ENCODE measurements at places on chromosomes 3 and 15. TPM values are rescaled to one million over a fixed set of nuclear protein-coding genes. Genes with fewer than 3 reads are reported as not detected.

The WNT7A gene
- not detected for total RNA-seq

The KLHL6 gene
- 0.89 TPM for total RNA-seq

The SKOR1 gene
- 4.9 TPM for total RNA-seq

The ABTB1 gene
- 22.0 TPM for total RNA-seq

The SLC9C1 gene
- total RNA-seq = not detected

The COL6A5 gene
- 3.3 TPM for total RNA-seq

The RASGRF1 gene
- total RNA-seq = 3.8 TPM

The CCDC33 gene
- total RNA-seq = not detected

The MTMR10 gene
- total RNA-seq = 118 TPM

DNA sequence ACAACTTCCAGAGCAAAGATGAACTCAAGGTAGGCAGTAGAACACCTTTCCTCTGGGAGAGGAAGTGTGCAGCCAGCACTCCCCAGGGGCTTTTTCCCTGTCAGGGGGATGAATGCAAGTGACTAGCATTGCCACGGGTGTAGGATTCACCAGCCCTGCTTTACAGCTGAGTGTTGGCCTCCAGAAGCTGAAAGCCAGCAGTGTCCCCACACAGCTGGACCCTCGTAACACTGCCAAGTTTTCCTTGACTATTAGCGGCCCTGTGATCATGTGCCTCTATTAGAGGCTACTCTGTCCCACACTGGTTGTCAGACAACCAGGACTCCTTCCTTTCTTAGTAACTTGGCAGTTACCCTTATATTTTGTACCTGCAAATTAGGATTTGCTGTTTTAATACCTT lies 104.9 kb upstream of the MANF start:
- H3K27ac ChIP-seq = no peak overlapping the region
- no peaks in the 10 kb centered on the region for H3K4me1 ChIP-seq
- no peaks in the 10 kb centered on the region for H3K36me3 ChIP-seq
- no peak overlapping the region for H3K4me3 ChIP-seq
- H3K27me3 ChIP-seq = no peaks in the 10 kb centered on the region

DNA sequence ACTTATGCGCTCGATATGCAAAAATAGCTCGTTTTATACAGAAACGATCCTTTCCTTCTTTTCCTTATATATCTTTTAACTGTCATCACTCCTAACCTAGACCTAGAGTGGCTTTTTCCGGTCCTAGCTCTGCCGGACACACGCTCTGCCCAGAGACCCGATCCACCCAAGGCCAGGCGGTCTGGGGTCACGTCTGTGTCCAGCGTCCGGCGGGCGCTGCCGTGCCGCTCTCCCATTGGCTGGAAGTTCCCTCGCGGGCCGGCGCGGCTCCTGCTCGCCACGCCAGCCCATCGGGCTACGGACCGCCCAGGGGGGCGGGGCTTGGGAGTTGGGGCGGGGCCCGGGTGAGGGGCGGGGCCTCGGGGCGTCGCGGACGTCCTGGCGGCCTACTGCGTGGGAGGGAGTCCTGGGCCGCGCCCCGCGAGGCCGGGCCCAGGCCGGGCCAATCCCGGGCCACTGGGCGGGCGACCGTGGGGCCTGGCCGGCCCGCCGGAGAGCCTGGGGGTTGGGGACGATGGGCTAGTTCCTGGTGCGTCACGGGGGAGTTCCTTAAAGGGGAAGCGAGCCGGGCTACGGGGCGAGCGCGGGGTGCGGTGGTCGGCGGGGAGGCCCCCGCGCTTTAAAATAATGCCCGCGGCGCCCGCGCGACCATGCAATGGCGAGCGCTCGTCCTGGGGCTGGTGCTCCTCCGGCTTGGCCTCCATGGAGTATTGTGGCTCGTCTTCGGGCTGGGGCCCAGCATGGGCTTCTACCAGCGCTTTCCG lies at the start of gene EDEM1:
TSS of gene EDEM1 (plus strand) at position 552 of the 764 bp plus-strand sequence. CDS start at position 651, 99 bp downstream.
- H3K4me3 ChIP-seq = peak within 1 kb of the TSS; percentile 91
- no peaks in the 10 kb centered on the region for H3K27me3 ChIP-seq
- peaks cover 10% of the 10 kb centered on the region for H3K36me3 ChIP-seq
- DNase-seq = peak; percentile 96
- peaks cover 30% of the 10 kb centered on the region for H3K4me1 ChIP-seq

GRCh38 chr3:193621127-193621526 lies 28.1 kb downstream of the OPA1 start:
- H3K4me3 ChIP-seq = no peak overlapping the region
- peaks cover 4% of the 10 kb centered on the region for H3K4me1 ChIP-seq
- no peaks in the 10 kb centered on the region for H3K27me3 ChIP-seq
- DNase-seq = no peak

DNA sequence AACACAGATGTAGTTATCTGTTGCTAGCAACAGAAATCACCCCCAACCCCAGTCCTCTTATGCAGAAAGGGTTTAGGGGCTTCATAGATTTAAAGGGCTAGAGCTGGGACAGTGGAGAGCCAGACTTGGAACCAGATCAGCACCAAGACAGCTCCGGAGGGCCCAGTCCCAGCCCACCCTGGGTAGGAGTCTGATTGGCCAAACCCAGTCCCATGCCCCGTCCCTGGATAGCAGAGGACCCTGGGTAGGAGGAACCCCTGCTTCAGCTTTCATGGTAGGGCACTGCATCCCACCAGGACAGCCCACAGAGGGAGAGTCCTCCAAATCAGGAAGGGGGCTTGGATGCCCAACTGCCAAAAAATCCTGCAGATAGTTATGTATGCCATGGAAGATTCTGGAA lies 103.0 kb downstream of the CORO2B start:
- no peak overlapping the region for H3K27ac ChIP-seq
- H3K27me3 ChIP-seq = no peaks in the 10 kb centered on the region
- no peak for DNase-seq
- H3K36me3 ChIP-seq = no peaks in the 10 kb centered on the region

- H3K27ac ChIP-seq = peak overlapping the region; percentile 70
- peak overlapping the region; percentile 27 for H3K4me3 ChIP-seq
- H3K4me1 ChIP-seq = peaks cover 9% of the 10 kb centered on the region
- no peaks in the 10 kb centered on the region for H3K36me3 ChIP-seq
Measured at GRCh38 chr3:73766599-73767381, 142.0 kb upstream of the PDZRN3 start.

DNA sequence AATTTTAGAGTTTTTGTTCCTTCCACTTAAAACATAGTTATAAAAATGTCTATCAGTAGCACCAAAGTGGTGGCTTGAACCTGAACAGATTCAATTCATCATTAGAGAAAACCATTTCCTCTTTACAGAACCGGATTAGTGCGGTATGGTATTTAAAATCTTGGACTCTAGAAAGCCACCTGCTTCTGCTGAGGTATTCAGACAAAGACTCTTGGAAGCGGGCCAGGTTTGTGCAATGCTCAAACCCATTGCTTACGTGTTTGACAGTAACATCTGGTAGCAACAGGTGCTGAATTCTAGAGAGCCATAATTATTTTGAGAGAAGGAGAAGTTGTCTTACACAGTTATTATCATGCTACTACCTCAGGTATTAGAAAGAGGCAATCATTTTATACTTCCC lies 290.5 kb downstream of the NAALADL2 start:
- no peaks in the 10 kb centered on the region for H3K36me3 ChIP-seq
- no peak overlapping the region for H3K4me3 ChIP-seq
- H3K27ac ChIP-seq = no peak overlapping the region
- peak; percentile 32 for DNase-seq
- H3K4me1 ChIP-seq = no peaks in the 10 kb centered on the region

DNA sequence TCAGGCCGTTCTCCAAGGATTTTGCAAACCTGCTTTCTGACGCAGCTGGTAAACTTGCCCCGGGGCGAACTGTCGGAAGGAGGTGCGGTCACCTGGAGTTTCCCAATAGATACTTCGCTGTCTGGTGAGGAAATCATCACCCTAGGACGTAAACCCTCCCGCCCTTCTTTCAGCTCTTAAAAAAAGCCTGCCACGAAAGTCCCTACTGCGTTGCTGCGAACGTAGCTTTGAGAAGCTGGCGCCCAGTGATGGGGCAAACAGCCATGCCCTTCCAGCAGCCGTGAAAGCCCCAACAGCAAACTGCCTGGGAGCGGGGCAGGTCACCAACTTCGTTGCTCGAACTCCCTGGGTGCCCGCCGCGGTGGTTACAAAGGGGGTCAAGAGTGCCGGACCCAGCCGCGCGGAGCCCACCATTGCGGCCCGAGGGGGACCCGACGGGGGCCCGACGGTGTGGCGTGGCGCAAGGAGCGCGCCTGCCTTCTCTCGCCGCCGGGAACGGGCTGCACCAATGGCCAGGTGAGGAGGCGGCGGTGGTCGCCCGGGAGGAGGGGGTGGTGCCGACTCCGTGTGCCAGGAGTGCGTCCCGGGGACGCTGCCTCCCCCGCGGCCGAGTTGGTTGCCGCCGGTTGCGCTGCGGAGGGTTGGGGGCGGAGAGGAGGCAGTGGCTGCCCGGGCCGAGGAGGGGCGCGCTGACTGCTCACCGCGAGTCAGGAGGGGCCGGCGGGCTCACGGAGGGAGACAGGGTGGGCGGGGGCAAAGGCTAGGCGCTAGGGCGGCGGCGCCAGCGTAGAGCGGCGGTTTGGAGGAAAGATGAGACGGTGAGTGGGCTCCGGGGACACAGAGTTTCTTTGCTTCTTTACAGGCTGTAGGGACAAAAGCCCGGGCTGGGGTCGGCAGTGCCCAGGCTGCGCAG lies at the start of gene PHLDB2:
TSS of gene PHLDB2 (plus strand) at position 205 of the 913 bp plus-strand sequence. CDS start 24,813 bp downstream, outside the sequence.
- peak; percentile 94 for DNase-seq
- H3K36me3 ChIP-seq = no peaks in the 10 kb centered on the region
- peaks cover 49% of the 10 kb centered on the region for H3K4me1 ChIP-seq
- H3K27me3 ChIP-seq = no peaks in the 10 kb centered on the region

GRCh38 chr15:86743283-86743903 lies 663.7 kb downstream of the AGBL1 start:
- H3K36me3 ChIP-seq = no peaks in the 10 kb centered on the region
- no peak overlapping the region for H3K4me3 ChIP-seq
- no peaks in the 10 kb centered on the region for H3K27me3 ChIP-seq
- no peak overlapping the region for H3K27ac ChIP-seq
- DNase-seq = peak; percentile 36
- no peaks in the 10 kb centered on the region for H3K4me1 ChIP-seq

- H3K36me3 ChIP-seq = no peaks in the 10 kb centered on the region
- H3K27me3 ChIP-seq = no peaks in the 10 kb centered on the region
- H3K27ac ChIP-seq = peak overlapping the region; percentile 29
- no peak for DNase-seq
- no peak overlapping the region for H3K4me3 ChIP-seq
Measured at GRCh38 chr15:90595763-90596155, 66.0 kb downstream of the CRTC3 start.

DNA sequence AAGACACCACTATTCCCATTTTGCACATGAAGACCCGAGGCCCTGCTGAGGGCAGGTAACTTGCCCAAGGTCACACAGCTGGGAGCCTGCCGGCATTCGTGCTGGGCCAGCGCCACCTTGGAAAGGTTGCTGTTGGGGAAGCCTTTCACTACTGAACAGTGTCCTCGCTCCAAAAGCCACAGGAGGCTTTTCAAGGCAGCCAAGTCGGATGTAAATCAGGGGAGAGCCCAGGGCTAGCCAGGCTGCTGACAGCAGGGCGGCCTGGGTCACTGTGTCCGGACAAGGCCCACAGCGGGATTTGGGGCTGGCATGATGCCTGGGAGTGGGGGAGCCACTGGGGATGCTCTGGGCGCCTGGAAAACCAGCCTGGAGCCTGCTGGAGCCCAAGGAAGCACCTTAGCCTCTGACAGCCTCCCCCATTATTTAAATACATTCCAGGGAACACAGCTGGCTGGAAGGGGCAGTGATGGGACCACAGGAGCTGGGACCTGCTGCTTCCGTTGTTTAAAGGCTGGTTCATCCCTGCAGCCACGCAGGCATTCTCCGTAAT lies 10.5 kb downstream of the SLC6A6 start:
- H3K27ac ChIP-seq = no peak overlapping the region
- DNase-seq = no peak
- H3K27me3 ChIP-seq = no peaks in the 10 kb centered on the region
- H3K36me3 ChIP-seq = peaks cover 23% of the 10 kb centered on the region
- no peak overlapping the region for H3K4me3 ChIP-seq

- H3K4me1 ChIP-seq = peaks cover 66% of the 10 kb centered on the region
- H3K4me3 ChIP-seq = no peak overlapping the region
- no peaks in the 10 kb centered on the region for H3K36me3 ChIP-seq
- H3K27me3 ChIP-seq = no peaks in the 10 kb centered on the region
Measured at GRCh38 chr3:188581792-188582191, 427.8 kb downstream of the LPP start.

DNA sequence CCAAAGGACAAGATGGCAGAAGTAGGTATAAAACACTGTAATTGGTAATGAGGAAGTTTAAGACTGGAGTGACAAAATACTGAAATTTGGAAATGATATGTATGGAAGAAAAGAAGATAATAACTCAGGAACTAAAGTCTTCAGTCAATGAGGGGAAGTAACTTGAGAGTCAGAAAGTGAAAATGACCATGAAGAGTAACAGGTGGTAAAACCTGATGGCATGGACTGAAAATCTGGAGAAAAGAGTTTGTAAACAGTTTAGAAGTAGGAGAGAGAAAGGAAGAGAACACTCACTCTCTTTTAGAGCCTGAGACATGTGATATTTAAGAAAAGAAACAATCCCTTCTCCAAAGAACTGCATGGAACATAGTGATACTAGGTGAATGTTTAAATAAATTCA lies 387.9 kb downstream of the PYDC2 start:
- H3K27ac ChIP-seq = no peak overlapping the region
- no peak overlapping the region for H3K4me3 ChIP-seq
- no peaks in the 10 kb centered on the region for H3K27me3 ChIP-seq
- H3K4me1 ChIP-seq = no peaks in the 10 kb centered on the region

DNA sequence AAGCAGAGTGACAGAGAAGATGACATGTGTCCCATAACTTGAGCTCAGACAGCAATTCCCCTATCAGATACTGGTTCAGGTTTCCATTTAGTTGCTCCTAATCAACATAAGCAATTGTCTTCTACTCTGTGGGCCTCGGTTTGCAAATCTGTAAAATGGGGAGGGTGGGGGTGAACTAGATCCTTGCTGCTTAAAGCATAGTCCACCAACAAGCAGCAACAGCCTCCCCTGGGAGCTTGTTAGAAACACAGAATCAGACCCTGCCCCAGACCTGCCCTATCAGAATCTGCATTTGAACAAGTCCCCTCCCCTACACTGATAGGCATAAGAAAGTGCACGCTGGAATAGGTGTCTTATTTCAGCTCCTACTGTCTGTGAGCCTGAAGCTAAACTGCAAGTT lies 87.8 kb downstream of the CEMIP start:
- DNase-seq = no peak
- H3K27me3 ChIP-seq = no peaks in the 10 kb centered on the region
- H3K4me1 ChIP-seq = no peaks in the 10 kb centered on the region
- no peak overlapping the region for H3K4me3 ChIP-seq

GRCh38 chr3:172630316-172630715 lies 80.6 kb downstream of the NCEH1 start:
- H3K27ac ChIP-seq = no peak overlapping the region
- peaks cover 27% of the 10 kb centered on the region for H3K36me3 ChIP-seq
